Transverse colon (tissue), 4 donors: ENCODE measurements at places on chromosomes 4 and X. TPM values are rescaled to one million over a fixed set of nuclear protein-coding genes. Genes with fewer than 3 reads are reported as not detected.

DNA sequence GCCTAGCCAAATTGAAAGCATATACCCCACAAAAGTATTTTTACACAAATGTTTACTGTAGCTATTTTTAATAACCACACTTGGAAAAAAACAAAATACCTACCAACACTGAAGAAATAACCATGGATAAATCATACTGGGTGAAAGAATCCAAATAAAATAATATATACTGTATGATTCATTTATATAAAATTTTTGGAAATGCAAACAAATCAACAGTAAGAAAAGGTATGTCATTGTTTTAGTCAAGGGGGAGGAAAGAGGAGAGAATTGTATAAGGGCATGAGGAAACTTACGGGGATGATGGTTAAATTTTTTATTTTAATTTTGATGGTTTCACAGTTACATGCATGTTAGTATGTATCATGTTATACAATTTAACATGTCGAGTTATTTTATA lies 557.8 kb downstream of the TECRL start:
- no peaks in the 10 kb centered on the region for H3K4me1 ChIP-seq
- no peaks in the 10 kb centered on the region for H3K36me3 ChIP-seq
- H3K4me3 ChIP-seq: no peak overlapping the region
- H3K27ac ChIP-seq: no peak overlapping the region
- H3K27me3 ChIP-seq: no peaks in the 10 kb centered on the region
- DNase-seq: no peak

DNA sequence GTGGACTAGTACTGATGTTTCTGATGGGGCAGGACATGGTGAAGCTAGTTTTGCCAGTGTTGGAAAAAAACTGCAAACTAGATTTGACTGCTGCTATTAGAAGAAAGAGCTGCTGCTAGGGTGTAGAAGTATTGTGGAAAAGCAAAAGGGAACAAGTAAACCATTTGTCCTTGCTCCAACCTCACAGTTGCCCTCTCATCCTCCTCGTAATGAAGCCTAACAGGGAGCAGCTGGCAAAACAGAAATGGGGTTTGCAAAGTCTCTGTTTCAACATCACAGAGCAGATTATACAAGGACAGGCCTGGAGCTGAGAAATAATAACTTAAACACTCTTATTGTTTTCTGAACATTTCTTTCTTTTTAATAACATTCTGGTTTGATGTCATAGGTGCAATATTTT lies 346.2 kb downstream of the MAGEB5 start:
- H3K27ac ChIP-seq: no peak overlapping the region
- H3K4me1 ChIP-seq: no peaks in the 10 kb centered on the region
- no peak for DNase-seq
- H3K4me3 ChIP-seq: no peak overlapping the region

GRCh38 chrX:128601706-128602105 lies 549.5 kb upstream of the ACTRT1 start:
- DNase-seq: no peak
- no peak overlapping the region for H3K27ac ChIP-seq
- H3K36me3 ChIP-seq: no peaks in the 10 kb centered on the region
- H3K4me3 ChIP-seq: no peak overlapping the region
- H3K27me3 ChIP-seq: no peaks in the 10 kb centered on the region

DNA sequence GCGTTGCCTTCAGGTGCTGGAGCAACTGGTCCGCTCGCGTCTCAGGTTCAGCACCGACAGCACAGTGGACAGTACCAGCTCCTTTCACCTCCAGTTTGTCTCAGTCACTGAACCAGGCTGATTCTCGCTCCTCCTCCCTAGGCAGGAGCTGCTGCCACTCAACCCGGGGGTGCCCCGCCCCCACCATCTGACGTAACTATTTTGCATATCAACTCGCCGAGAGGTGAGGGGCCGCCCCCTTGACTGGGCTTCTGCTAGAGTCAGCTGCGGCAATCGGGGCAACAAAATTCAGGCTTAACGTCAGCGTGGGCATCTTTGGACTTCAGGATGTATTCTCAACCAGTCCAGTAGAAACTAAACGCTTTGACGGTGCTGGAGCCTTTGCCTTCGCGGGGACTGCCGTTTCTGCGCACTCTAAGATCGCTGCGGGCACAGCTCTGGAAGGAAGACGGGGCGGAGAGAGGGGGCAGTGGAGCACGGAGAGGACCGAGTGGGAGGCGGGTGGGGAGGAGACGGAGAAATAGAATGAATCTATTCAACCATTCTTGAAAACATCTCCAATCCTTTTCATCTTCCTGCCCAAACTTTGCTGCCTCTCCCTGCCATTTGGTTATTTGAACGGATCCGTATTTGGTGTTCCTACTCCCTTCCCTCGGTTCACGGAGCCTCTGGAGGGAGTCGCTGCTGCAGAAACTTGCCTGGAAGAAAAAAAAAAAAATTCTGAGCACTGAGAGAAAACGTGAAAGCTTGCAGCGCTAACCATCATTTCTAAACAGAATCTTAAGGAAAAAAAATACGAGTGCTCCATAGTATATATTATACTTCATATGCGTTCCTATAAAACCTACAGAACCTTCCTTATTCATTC lies at the start of gene FSTL5:
Gene FSTL5, minus strand, starts transcription at position 109 of the 868 bp plus-strand sequence. CDS start 52,604 bp downstream, outside the sequence.
- peaks cover 20% of the 10 kb centered on the region for H3K27me3 ChIP-seq
- no peak within 1 kb of the TSS for H3K27ac ChIP-seq
- H3K36me3 ChIP-seq: no peaks in the 10 kb centered on the region
- DNase-seq: peak; percentile 31
- H3K4me1 ChIP-seq: peaks cover 11% of the 10 kb centered on the region
- peak within 1 kb of the TSS; percentile 1 for H3K4me3 ChIP-seq

DNA sequence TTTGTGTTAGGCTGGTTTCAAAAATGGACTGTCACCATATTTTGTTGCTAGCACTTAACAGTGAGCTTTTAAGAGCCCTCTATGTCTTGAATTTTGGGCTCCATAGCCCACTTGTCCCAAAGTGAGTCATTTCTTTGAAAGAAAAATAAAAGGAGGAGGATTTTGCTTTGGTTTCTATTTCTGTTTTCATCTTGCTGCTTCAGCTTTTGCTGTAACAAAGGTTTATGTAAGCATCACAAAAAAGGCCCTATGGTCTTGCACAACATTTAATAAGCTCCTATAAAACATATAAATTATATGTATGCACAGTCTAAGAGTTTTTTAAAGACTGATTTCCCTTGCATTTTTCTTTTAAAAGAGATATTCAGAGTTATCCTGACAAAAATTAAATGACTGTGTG lies 105.2 kb downstream of the PHOX2B start:
- no peak overlapping the region for H3K4me3 ChIP-seq
- no peaks in the 10 kb centered on the region for H3K36me3 ChIP-seq
- peaks cover 10% of the 10 kb centered on the region for H3K4me1 ChIP-seq

DNA sequence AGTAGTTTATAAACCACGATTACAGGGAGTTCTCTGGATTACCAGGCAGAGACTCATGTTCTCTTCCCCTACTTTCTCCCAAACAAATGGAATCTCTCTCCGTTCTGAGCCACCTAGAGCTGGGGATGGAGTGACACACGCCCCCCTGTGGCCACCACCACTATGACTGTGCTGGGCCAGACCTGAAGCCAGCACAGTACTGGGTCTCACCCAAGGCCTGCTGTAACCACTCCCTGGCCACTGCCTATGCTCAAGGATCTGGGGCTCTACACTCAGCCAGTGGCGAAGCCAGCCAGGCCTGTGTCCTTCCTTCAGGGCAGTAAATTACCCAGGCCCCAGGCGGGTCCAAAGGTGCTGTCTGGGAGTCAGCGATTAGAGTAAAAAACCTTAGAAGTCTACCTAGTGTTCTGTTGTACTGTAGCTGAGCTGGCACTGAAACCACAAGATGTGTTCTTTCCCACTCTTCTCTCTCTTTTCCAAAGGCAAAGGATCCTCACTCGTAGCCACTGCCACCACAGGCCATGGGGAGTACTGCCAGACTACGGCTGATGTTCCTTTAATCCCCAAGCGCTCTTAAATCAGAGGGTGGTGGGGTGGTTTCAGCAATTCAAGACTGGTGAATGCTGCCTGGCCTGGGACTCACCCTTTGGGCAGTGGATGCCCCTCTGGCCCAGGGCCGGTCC lies 412.2 kb upstream of the ARX start:
- no peaks in the 10 kb centered on the region for H3K4me1 ChIP-seq
- no peak overlapping the region for H3K27ac ChIP-seq
- DNase-seq: no peak
- no peaks in the 10 kb centered on the region for H3K36me3 ChIP-seq

- H3K36me3 ChIP-seq: no peaks in the 10 kb centered on the region
- peaks cover 6% of the 10 kb centered on the region for H3K27me3 ChIP-seq
- no peak overlapping the region for H3K27ac ChIP-seq
- H3K4me3 ChIP-seq: no peak overlapping the region
Measured at GRCh38 chr4:164734484-164734883, 19.4 kb upstream of the SMIM31 start.

GRCh38 chr4:3710451-3711182 lies 55.6 kb upstream of the ADRA2C start:
- no peaks in the 10 kb centered on the region for H3K4me1 ChIP-seq
- no peak overlapping the region for H3K27ac ChIP-seq
- H3K36me3 ChIP-seq: no peaks in the 10 kb centered on the region
- DNase-seq: no peak

GRCh38 chr4:51851090-51851936 lies 8.4 kb downstream of the DCUN1D4 start:
- DNase-seq: no peak
- peaks cover 20% of the 10 kb centered on the region for H3K4me1 ChIP-seq
- H3K36me3 ChIP-seq: no peaks in the 10 kb centered on the region
- H3K27ac ChIP-seq: no peak overlapping the region

DNA sequence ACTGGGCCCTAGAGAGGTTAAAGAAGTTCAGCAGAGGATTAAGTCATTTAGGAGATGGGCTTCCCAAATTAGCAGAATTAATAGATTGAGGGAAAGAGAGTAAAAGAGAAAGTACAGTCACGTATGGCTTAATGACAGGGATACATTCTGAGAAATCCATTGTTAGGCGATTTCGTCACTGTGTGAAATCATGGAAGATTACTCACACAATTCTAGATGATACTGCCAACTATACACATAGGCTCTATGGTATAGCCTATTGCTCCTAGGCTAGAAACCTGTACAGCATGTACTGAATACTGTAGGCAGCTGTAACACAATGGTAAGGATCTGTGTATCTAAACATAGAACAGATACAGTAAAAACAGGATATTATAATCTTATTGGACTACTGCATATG lies 180.6 kb downstream of the RNF150 start:
- no peaks in the 10 kb centered on the region for H3K36me3 ChIP-seq
- no peak overlapping the region for H3K27ac ChIP-seq
- DNase-seq: no peak
- no peaks in the 10 kb centered on the region for H3K27me3 ChIP-seq

DNA sequence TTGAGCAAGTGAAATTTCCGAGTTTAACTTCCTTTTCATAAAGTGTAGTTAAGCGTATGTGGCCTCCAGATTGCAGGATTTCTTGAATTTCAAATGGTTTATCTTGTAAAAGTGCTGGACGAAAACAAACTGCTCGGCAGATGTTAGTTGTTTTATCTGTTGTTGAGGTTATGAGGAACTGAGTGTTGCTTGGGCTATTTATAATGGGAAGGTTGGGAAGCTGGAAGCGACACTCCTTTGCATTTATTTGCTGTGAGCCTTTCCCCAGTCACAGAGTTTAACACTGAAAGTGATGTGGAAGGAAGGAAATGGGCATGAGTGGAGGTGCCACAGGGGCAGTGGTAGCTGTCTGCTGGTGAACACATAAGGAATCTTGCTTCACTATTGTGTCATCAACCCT lies 284.9 kb downstream of the PCDH7 start:
- H3K4me3 ChIP-seq: no peak overlapping the region
- H3K27me3 ChIP-seq: no peaks in the 10 kb centered on the region
- H3K4me1 ChIP-seq: no peaks in the 10 kb centered on the region
- no peak for DNase-seq

DNA sequence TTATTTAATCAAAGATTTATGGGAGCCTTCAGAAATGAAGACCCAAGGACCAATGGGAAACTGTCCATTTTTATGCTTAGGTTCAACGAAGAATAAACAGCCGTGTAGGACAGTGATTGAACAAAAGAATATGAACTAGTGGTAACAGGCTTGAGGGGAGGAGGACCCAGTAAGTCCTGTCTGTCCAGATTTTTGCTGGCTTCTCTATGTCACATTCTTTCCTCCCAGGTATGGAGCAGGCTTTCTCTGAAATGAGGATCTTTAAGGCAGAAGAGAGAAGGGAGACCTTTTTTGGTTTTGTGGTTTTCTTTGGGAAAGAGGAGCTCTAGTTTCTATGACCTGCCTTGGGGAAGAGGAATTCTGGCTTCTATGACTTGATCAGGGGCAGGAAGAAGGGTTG lies 74.1 kb downstream of the BANK1 start:
- H3K4me3 ChIP-seq: no peak overlapping the region
- H3K4me1 ChIP-seq: no peaks in the 10 kb centered on the region
- no peak for DNase-seq
- no peaks in the 10 kb centered on the region for H3K27me3 ChIP-seq

GRCh38 chrX:48802905-48803200 lies 986 bp downstream of the HDAC6 start:
- H3K27ac ChIP-seq: peak overlapping the region; percentile 97
- H3K36me3 ChIP-seq: no peaks in the 10 kb centered on the region
- peak overlapping the region; percentile 39 for H3K4me3 ChIP-seq
- DNase-seq: no peak
- no peaks in the 10 kb centered on the region for H3K27me3 ChIP-seq
- H3K4me1 ChIP-seq: no peaks in the 10 kb centered on the region

DNA sequence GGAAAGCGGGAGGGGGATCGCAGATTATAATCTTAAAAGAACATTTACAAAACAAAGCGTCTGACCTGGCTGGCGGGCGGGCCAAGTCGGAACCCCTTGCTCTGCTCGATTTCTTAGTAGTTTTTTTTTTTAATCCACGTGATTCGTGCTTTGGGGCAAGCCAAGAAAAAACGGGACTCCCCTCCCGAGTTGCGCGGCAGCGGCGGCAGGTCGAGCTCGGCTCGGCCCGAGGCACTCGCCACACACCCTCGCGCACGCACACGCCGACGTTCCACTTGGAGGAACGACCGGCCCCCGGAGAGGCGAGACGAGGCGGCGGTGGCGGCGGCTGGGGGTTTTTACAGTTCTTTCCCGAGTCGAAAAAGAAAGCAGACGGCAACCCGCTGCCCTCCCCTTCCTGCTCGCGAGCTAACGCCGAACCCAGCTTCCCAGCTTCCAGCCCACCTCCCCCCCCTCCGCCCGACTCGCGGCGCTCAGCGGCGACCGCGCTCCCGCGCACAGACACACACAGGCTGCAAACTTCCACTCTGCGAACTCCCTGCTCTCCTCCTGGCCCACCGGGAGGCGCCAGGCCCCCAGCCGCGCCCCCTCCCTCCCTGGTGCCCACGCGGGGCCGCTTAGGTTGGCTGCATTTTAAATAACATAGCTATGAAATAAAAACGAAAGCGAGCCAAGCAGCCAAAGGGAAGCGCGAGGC lies 1.2 kb downstream of the BCOR start:
- peaks cover 3% of the 10 kb centered on the region for H3K4me1 ChIP-seq
- H3K27ac ChIP-seq: peak overlapping the region; percentile 94
- no peaks in the 10 kb centered on the region for H3K27me3 ChIP-seq
- DNase-seq: peak; percentile 61
- H3K36me3 ChIP-seq: no peaks in the 10 kb centered on the region

DNA sequence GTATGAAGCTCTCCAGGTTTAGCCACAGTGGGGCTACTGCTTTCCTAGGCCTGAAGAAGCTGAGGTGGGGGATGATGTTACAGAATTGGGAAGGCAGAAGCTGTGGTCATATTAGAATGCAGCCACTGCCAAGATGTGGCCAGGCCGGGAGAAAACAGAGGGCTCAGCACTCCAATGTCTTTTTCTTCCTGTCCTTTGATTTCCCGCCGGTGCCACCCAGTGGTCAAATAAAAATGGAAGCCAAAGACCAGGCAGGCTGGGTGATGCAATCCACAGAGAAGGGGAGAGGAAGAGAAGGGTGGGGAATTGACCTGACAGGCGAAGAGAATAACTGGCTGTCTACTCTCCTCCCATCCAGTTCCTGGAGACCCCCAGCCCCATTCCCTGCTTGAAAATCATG lies 94.9 kb upstream of the SHISA3 start:
- no peak for DNase-seq
- H3K4me3 ChIP-seq: no peak overlapping the region
- H3K27ac ChIP-seq: no peak overlapping the region

The RHOXF2 gene
- not detected for total RNA-seq

The TMPRSS11D gene
- total RNA-seq: not detected

The RAB39B gene
- total RNA-seq: not detected

The CFI gene
- 4.1 TPM for total RNA-seq
